ENCODE measurements at places on chromosomes 5 and 9. TPM values are rescaled to one million over a fixed set of nuclear protein-coding genes. Genes with fewer than 3 reads are reported as not detected.

Gene DOCK2
- not detected for polyA plus RNA-seq

Gene HNRNPH1
- polyA plus RNA-seq, result 681 TPM

Gene MEF2C
- 706 TPM for polyA plus RNA-seq

Gene MZB1
- polyA plus RNA-seq, result 0.34 TPM

Gene ZNF879
- 9.5 TPM for polyA plus RNA-seq

Gene CARD6
- polyA plus RNA-seq, result 1.5 TPM

Gene PPP2R2B
- polyA plus RNA-seq, result not detected

Gene PFN3
- polyA plus RNA-seq, result not detected

Gene PCDHGA3
- polyA plus RNA-seq, result 1.2 TPM

Gene ISL1
- not detected for polyA plus RNA-seq

Gene AGXT2
- polyA plus RNA-seq, result not detected
